ENCODE measurements at places on chromosomes 5 and 9.
A peak's percentile ranks its signal among the peaks of the same experiment; 100 is the strongest.

GRCh38 chr9:33166231-33167083 is 679 bp downstream of the B4GALT1 start:
- DNase-seq, result peak; percentile 21

- no peak for DNase-seq
Measured at GRCh38 chr5:107500840-107501239, 169.9 kb downstream of the EFNA5 start.

- no peak for DNase-seq
Measured at GRCh38 chr9:130406278-130406895, 38.4 kb upstream of the ASS1 start.

DNA sequence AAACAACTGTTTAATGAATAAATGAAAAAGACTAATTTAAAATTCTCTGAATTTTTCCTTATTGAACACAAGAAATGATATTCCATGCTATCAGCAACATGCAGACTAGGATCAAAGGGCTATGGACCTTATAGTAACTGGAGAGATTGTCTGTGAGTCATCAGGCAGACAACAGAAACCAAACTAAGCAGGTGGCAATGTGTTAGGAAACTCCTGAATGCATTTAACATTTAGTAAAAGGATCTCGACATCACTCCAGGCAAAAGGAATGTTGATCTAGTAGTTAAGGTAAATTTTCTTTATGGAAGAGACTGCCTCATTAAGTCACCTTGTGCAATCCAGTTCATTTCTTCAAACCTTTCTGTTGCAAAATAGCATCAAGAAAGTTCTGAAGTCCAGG is 58.4 kb downstream of the ARL15 start:
- no peak for DNase-seq

DNA sequence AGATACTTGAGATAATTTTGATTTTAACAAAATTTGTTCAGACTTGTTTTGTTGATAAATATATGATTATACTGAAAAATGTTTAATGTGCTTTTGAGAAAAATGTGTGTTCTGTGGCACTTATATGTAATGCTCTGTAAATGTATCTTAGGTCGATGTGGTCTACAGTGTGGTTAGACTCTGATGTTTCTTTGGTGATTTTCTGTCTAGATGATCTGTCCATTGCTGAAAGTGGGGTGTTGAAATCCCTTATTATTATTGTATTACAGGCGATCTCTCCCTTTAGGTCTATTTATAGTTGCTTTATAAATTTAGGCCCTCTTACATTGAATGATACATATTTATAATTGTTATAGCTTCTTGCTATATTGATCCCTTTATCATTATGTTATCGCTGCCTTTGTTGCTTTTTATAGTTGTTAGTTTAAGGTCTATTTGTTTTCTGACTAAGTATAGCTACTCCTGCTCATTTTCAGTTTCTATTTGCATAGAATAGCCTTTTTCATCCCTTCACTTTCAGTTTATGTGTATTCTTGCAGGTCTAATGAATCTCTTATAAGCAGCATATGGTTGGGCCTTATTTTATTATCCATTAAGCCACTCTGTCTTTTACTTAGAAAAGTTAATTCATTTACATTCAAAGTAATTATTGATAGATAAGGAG is 124.3 kb downstream of the MRPS30 start:
- DNase-seq, result no peak

DNA sequence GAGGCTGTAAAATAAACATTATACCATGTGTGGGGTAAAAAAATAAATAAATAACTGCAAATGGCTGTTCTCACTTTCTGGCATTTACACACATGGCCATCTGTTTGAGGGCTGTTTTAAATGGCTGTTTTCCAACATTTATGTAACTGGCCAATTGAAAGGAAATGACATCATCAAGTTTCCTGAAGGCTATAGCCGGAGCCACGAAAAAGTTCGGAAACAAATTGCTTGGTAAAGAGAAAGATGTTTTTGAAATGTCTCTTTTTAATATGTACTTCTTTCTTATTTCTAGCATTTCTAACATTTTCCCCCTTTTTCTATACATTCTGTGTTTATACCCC is 95.4 kb upstream of the DAB2 start:
- no peak for DNase-seq

DNA sequence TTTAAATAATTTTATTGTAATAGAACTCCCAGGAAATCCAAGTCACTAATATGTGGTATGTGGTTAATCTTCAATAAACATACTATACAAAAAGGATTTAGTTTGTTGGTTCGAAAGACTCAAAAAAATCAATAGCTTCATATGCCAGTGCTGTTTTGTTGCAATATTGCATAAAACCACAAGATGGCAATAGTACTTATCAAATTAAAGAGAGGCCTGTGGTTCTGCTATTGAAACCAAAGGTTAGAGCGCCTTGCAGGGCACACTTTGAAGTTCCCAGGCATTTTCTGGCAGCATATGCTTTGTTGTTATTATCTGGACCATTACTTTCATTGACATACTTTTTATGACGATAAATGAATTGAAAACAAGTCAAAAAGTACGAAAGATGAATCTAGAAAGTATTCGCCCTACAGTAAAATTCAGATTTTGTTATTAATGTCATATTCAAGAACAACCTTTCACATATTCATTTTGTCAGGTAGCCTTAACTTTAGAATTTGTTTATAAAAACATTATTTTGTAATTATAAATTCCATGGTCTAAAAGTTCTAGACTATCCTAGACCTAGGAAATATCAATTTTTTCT is 316.3 kb downstream of the MCTP1 start:
- peak; percentile 81 for DNase-seq

DNA sequence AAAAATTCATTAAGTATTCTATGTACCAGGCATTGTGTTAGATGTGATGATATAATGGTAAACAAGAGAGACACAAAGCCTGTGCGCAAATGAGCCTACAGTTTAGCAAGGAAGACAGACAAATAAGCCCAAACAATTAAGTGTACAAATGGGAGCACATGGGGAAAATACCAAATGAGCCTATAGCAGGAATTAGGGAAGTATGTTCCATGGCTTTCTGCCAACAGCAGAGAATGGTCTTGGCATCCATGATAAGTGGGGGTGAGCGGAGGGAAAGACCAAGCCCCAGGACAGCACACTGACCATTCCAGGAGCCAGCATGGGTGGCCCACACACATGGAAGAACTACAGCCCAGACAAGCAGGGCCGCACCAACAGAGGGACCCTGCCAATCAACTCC is 369.7 kb downstream of the DEPDC1B start:
- no peak for DNase-seq

DNA sequence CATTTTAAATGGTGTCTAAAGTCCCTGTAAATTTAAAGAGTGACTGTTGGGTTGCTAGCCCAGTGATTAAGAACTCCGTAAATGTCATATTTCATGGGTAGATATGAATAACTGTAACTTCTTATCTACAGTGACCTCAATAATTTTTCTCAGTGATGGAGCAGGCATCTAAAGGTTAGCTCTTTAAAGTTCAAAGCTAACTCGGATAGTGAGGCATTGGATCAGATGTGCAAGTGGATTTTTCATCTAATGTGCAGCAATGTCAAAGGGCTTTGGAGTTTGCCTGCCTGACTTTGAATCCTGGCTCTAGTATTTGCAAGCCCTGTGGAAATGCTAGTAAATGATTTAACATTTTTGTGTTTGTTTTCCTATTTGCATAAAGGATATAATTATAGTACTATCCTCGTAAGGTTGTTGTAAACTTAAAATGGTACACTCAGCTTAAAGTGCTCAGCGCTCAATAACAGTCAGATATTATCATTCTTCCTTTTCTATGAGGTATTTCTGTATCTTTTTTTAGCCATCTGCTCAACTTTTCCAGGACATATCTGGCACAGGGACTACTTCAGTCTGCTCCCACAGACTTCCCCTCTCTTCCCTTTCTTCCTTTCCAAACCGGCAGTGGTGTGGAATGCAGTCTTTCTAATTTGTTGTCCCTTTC is 163.7 kb upstream of the ELL2 start:
- no peak for DNase-seq

- no peak for DNase-seq
Measured at GRCh38 chr5:6829150-6829784, 116.0 kb downstream of the TENT4A start.

GRCh38 chr5:50420343-50420935 is 20.6 kb downstream of the EMB start:
- no peak for DNase-seq

- no peak for DNase-seq
Measured at GRCh38 chr5:131381777-131382176, 117.9 kb downstream of the CDC42SE2 start.

DNA sequence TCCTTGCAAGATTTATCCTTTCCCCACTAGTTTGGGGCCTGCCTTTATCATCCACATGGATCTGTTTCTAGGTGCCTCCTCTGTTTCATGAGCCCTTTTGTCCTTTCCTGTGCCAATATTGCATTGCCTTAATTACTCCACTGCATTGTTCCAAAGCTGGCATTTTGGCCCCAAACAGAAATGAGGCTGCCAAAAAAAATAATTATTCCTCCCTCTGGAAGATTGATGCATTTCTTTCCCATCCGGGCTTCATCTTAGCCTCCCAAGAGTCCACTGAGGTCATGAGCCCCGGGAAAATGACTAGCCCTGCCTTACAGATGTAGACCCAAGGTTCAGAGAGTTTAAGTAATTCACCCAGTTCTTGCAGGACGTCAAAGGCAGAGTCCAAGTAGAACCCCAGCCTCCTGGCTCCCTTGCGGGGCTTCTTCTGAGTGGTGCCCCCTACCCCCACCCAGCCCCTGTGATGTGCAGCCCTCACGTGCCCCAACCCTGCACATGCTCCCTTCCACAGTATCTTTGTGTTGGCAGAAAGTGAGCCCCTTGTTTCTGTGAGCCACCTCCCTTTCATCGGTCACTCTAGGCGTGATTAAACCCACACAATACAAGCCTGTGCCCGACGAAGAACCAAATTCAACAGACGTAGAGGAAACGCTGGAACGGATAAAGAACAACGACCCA is 62.1 kb downstream of the TMOD1 start:
- DNase-seq, result no peak

GRCh38 chr5:1511048-1511447 is 12.7 kb downstream of the LPCAT1 start:
- no peak for DNase-seq

DNA sequence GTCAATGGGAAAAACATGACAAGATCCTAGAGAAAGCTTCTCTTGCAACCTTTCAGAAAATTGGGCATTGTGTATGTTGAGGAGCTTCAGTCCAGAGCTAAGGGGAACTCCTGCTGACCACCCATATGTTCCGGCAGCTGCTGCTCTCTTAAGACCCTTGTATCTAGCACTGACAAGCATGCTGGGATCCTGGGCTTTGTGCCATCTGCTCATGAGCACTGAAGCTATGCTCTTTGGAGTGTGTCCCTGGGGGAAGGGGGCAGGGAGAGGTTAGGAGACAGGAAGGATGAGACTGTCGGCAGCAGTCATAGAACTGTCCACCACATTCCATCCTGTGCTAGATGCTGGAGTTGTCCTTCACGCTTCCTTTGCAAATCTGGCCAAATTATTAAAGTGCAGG is 109.3 kb downstream of the JAKMIP2 start:
- no peak for DNase-seq

- DNase-seq, result no peak
Measured at GRCh38 chr5:106661866-106662265, 1008.9 kb downstream of the EFNA5 start.

- peak; percentile 57 for DNase-seq
Measured at GRCh38 chr9:131423171-131423581, 29.3 kb downstream of the PRRC2B start.

DNA sequence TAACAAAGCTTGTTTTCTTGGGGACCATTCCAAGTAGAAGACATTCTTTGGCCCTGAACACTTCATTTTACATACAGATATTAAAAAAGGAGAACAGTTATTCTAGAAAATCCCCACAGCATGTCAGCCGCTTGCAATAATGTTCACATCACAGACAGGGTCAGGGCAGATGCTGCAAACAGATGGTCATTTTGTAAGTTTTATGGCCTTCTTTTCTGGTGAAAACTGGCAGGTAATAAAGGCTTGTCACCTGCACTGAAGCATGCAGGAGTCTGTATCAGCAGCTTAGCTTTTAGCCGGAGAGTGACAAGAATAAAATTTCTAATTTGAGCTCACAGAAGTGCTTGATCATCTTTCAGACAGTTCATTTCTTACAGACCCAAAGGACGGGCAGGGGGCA is 220.9 kb upstream of the DAP start:
- no peak for DNase-seq

- DNase-seq, result no peak
Measured at GRCh38 chr5:143162810-143163209, 240.7 kb downstream of the NR3C1 start.

DNA sequence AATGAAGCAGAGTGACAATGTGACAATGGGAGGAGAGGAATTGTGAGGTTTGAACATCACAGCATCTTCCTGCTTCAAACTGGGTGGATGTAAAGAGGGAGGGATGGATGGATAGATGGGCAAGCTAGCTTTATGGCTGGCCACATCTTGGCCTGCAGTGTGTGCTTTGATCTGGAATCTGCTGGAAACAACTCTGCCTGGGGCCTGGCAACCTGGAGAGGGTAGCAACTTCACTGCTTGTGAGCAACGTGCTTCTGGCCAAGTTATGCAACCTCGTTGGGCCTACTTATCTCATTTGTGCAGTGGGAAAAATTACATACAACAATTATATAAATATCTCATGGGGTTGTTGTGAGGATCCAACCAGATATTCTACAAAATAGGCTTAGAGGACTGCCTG is 5.3 kb downstream of the IL9 start:
- DNase-seq, result no peak

GRCh38 chr9:138098908-138099791 is 221.6 kb downstream of the CACNA1B start:
- DNase-seq, result no peak

GRCh38 chr9:35649431-35650340 is 1.0 kb downstream of the SIT1 start:
- DNase-seq, result no peak

DNA sequence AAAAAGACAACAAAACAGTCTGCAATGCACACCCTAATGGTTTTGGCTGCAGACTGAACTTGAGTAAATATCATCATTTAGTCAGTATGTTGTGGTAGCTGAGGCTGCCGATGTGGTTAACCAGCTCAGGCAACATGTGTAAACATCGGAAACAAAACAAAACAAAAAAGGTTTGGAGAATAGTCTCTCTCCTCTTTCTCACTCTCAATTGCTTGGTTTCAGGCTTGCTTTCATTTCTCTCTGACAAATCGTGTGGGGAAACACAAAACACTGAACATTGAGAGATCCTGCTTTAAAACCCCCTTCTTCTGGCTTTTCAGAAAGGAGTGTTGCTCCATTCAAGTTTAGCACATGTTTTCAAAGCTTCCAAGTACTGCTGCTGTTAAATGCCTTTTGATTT is 453.3 kb downstream of the BNC2 start:
- no peak for DNase-seq

- no peak for DNase-seq
Measured at GRCh38 chr9:135103931-135104639, 16.6 kb downstream of the OLFM1 start.

GRCh38 chr9:117595650-117596049 is 108.6 kb upstream of the TLR4 start:
- DNase-seq, result no peak

- DNase-seq, result peak; percentile 83
Measured at GRCh38 chr5:170216257-170216864, 16.4 kb upstream of the C5orf58 start.

DNA sequence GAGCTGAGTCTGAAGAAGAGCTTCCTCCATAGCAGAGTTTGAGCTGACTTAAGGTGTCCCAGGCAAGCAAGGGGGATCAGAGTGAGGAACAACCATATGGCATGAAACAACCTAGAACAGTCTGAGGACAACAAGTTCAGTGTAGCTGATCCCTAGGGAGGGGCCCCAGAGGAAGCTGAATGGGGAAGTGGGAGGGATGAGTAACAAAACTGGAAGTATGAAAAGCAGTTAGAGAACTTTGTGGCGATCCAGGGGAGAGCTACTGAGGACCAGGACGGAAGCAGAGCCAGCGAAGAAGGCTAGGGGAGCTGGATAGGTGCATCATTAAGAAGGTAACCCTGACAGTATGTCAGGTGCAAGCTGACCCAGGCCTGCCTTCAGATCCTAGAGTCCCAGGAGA is 580.8 kb downstream of the BNC2 start:
- DNase-seq, result no peak

Data from neural progenitor cell (in vitro differentiated cells).